ENCODE measurements at places on chromosomes 2 and 18.

DNA sequence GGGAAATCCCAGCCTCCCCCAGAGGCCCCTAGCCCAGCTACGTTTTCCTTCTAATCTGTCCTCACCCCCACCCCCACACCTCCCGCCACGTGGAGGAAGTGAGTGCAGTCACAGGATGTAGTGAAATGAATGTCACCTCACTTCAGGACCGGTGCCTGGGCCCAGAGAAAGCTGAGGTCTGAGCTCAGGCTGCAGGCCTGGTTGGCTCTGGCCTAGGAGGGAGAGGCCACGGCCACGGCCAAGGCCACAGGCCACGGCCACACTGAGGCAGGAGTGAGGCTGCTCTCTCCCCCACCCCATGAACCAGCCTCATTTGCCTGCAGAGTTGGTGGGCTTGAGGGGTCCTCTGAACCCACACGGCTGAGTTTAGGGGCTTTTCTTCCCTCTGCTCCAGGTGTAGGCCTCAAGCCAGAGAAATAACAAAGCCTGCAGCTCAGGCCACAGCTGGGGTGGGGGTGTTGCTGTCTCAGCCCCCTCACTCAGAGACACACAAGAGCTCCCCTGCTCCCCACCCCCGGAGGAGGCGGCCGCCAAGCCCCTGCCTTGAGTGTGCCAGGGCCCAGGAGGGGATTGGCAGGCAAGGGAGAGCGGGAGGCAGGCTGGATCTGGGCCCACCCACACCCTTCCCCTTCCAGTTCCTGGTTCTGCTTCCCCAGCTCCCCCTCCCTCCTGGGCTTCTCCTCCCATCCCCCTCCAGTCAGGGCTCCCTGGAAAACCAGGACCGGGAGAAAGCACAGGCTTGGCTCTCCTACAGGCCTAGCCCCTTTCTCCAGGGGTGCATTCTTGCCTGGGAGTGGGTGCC lies 27.0 kb downstream of the DNMT3A start:
- peak; percentile 84 for DNase-seq

GRCh38 chr2:88167740-88168139 lies 2.4 kb upstream of the THNSL2 start:
- no peak for DNase-seq

- no peak for DNase-seq
Measured at GRCh38 chr18:58792086-58792485, 72.6 kb upstream of the ZNF532 start.

DNA sequence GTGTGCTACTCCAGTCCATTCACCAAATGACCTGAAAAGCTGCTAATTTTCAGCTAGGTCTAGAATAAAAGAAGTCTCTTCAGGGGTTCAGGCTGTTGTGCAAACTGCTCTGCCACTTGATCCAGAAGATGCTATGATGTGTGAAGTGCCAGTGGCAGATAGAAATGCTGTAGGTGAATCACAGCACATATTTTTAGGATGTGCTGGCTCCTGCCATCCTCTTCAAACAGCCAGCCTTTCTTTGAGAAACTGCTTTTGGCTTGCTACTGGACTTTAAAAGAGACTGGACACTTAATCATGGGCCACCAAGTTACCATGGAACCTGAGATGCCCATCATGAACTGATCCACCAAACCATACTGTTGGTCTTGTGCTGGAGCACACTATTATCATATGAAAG lies 322.1 kb downstream of the EN1 start:
- no peak for DNase-seq

DNA sequence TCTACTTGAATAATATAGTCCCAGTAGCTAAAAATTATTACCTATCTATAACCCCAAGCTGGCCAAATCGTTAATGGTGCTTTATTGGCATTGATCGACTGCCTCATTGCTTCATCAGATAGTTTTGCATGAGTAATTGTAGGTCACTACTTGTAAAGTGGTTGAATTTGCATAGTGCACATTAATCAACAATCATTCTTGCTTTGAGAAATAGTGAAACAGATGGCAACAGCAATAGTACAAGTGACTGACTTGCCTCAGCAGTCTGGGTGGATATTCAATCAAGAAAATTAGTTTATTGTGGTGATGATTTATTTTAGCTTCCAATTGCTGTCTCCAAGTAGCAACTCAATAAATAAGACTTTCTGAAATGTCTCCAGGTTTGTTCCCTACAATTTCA lies 117.8 kb upstream of the NRXN1 start:
- no peak for DNase-seq

Data from T-helper 1 cell (primary cell).